Hippocampal formation (tissue), 2 donors: ENCODE measurements at places on chromosomes 16 and 17.

DNA sequence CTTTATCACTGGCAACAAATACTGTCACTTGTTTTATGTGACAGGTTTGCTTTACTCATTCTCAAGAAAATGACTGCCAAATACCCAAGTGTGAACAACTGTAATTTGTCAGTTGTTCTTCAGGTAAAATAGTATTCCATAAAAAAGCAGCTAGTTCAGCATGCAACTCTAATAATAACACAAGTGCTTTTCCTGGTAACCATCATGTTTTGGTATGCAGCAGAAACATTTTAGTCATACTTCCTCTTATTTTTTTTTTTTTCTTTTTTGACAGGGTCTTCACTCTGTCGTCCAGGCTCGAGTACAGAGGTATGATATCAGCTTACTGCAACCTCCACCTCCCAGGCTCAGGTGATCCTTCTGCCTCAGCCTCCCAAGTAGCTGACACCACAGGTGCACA lies 4.6 kb downstream of the TERF2 start:
- no peak for DNase-seq

DNA sequence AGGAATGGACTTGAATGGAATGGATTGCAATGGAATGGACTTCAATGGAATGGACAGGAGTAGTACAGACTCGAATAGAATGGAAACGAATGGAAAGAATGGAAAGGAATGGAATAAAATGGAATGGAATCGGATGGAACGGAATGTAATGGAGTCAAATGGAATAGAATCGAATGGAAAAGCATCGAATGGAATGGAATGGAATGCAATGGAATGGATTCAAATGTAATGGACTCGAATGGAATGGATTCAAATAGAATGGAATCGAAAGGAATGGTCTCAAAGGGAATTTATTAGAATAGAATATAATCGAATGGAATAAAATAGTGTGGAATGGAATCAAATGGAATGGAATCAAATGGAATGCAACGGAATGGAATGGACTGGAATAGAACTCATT lies 484.9 kb upstream of the WSB1 start:
- DNase-seq: no peak

- no peak for DNase-seq
These were observed 2.6 kb downstream of the LRRC59 start for GRCh38 chr17:50394711-50395110.

GRCh38 chr17:56499799-56500388 lies 93.6 kb upstream of the NOG start:
- DNase-seq: no peak

- DNase-seq: no peak
These were observed 83.5 kb upstream of the RPL38 start for GRCh38 chr17:74119965-74120364.

DNA sequence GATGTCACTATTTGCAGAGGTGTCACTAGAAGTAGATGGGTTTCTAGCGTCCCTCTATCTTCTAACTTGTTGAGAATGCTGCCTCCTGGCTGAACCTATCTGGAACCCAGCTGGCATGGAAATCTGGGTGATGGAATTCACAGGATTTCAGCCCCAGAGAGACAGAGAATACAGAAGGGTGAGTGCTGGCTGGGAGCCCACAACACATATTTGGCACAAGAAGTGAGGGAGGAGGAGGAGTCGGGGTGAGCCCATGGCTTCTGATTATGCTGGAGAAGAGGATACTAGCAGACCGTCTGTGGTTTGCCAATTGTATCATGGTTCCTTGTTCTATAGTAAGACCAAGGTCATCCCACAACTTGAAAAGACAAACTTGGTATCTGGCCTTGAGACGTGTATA lies 557.8 kb upstream of the SALL1 start:
- DNase-seq: no peak

DNA sequence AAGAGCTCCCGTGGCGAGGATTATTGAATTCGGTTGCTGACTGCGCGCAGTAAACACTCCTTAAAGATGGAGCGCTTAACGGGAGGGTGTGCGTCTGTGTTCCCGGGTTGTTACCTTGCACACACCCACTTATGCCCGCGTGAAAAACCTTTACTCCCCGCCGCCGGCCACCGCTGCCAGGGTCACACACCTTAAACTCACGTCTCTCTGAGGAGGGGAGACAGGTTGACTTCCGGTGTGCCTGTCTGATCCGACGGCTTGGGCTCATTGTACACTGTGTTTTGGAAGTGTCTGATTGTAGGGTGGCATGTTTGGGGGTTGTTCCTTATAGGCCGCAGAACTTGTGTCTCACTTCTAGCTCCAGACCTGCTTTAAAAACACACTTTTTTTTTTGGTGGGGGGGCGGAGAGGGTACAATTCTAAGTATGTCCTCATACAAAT lies 66.8 kb downstream of the KPNA2 start:
- no peak for DNase-seq

DNA sequence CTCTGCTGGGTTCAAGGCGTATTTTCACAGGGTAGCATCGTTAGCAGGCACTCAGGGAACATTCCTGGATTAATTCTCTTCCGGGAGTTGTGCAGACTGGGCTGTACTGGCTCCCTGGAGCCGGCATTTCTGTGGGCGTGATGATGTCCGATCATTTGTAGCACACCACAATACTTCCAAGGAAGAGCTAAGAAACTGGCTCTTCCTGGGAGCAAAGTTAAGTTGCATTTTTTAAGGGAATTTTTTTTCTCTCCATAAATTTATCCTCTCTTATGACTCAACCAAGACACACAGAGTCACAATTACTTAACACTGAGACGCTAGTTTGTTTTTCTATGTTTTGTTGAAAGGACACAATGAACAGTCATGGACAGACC lies 211.6 kb upstream of the FOXF1 start:
- no peak for DNase-seq

- DNase-seq: no peak
These were observed 99.6 kb downstream of the SPACA3 start for GRCh38 chr17:33091271-33091670.

- peak; percentile 8 for DNase-seq
These were observed 61.4 kb downstream of the ZNF18 start for GRCh38 chr17:11935734-11936406.

DNA sequence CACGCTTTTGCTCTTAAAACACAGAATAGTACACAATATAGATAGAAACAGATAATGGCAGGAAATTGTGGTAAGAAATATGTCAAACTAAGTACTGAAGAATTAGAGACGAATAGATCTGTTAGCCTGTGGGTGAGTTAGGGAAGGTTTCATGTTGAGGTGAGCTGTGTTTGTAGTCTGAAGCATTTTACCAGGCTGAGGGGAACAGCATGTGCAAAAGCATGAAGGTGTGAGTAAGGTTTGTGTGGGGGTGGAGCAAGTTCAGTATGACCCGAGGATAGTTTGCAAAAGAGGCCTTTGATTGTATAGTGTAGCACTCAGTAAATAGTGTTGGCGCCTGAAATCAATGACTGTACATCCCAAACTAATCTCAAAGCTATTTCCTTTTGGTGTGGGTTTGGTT lies 13.8 kb downstream of the IGSF6 start:
- DNase-seq: no peak

GRCh38 chr16:89696670-89697128 lies 4.8 kb downstream of the SPATA2L start:
- no peak for DNase-seq

GRCh38 chr16:82156761-82157533 lies 13.1 kb downstream of the MPHOSPH6 start:
- DNase-seq: no peak

GRCh38 chr16:22388101-22388644 lies 13.8 kb upstream of the CDR2 start:
- no peak for DNase-seq

DNA sequence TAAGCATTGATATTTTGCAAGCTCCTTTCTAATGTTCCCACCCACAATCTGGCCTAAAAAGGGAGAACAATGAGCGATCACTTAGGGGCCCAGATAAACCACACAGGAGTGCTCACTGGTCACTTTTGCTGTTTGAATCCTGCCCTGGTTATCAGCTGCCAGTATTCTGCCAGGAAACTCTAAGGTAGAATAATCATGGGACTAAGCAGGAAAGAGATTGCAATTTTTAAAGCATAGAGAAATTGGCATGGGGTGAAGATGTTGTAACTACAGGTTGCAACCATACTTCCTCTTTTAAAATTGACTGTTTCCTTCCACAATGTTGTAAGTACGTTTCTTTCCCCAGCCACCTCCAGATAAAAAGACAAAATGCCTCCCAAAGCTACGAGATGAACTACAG lies 251.2 kb upstream of the CDH11 start:
- no peak for DNase-seq

DNA sequence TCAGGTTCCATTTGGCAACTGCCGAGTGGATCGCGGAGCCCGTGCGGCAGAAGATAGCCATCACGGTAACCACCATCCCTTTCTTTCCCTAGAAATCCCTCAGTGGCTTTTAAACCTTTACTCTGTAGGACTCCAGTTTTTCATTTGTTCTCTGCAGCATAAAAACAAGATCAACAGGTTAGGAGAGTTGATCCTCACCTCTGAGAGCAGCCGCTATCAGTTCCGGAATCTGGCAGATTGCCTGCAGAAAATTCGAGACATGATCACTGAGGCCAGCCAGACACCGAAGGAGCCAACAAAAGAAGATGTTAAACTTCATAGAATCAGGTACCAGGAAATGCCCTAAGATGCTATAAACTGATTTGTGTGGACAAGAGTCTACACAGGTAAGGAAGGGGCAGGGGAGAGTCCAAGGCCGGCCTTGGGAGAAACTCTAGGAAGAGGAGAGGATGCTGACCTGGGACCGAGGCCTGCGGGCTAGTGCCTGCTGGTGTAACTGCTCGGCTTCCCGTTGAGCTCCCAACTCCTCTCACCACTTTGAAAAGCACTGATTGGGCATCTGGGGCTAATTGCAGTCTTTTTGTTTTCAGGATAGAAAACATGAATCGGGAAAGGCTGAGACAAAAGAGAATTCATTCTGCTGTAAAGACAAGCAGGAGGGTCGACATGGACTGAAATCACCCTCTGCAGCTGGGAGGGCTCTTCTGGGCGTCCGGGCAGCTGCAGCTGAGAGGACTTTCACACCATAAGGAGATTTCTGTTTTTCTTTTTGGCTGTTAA lies 8.1 kb downstream of the MRPL58 start:
- DNase-seq: peak; percentile 43

GRCh38 chr17:73713136-73713535 lies 68.9 kb upstream of the SDK2 start:
- DNase-seq: no peak

DNA sequence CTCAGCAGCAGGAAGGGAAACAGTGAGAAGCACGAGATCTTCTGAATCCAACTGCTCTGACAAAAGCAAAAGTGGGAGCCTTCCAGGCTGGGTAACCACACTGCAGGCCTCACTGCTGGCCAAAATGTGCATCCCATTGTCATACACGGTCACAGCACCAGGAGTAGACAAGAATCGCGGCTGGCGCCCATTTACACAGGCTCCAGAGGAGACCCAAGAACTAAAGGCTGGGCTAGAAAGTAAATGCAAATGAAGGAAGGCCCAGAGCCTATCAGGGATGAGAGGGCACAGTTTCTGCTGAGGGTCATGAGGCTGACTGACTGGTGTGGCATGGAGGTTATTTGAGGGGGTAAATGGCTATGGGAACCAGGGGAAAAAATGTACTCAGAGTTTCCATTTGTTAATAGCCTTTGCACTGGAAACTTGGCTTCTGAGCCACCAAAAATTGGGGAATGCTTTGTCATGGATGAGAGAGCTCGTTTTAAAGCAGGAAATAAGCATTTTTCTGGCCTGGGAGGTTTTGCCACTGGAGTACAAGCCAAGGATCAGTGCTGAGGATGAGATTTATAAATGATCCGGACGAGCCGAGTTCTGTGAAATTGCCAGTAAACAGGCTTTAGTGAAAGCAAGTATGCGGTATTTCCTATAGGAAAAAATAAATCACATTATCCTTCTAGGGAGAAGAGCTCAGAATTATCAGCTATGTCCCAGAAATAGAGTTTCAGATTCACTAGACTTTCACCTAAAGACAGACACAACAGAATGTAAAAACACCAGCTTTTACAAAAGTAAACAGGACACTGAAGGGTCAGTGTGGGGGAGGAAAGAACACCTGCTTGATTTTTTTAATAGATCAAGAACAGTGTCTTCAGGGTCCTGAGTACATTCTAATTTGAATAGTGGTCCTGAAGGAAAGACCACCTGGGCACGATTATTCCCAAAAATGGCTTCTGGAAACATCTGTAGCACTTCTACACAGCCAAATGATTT lies 66.9 kb upstream of the GSG1L start:
- DNase-seq: no peak

DNA sequence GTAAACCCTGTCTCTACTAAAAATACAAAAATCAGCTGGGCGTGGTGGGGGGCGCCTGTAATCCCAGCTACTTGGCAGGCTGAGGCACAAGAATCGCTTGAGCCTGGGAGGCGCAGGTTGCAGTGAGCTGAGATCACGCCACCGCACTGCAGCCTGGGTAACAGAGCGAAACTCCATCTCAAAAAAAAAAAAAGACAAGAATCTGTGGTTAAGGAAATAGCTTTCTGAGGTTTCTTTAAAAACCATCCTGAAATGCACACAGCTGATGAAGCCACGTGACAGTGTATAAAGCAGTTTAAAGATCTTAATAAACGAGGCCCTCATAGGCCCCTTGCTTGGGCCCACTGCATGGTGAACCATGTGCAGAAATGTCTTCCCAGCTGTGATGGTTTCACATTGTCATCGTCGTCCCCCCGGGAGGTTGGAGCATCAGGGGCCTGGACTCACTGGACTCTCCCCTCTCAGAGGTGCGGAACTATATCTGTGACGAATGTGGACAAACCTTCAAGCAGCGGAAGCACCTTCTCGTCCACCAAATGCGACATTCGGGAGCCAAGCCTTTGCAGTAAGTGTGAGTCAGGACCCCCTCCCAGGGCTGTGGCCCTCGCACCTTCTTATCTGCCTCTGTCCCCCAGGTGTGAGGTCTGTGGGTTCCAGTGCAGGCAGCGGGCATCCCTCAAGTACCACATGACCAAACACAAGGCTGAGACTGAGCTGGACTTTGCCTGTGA lies 16.2 kb downstream of the ZNF276 start:
- DNase-seq: no peak

DNA sequence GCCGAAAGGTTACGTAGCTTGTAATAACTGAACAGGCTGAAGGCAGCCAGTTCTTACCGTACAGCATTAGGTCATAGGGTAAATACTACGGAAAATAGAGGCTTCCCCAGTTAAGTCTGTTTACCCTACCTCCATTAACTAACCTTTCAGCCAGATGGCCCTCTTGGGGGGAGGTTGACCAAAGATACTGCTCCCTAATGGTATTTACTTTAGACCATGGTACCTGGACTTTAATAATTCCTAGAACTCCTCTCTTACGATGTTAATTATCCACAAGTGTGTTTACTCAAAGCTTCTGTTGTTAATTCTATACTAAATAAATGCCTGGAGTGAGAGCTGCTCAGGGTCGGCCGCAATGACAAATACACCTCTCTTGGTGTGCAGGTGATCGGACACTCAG lies 9.8 kb upstream of the ADAT1 start:
- DNase-seq: no peak

- DNase-seq: no peak
These were observed 1.5 kb upstream of the CHD3 start for GRCh38 chr17:7887038-7887481.

GRCh38 chr16:74035816-74036215 lies 260.8 kb upstream of the PSMD7 start:
- no peak for DNase-seq
